ENCODE measurements at places on chromosomes 1 and 21.

- no peak for DNase-seq
Observed at GRCh38 chr1:44672254-44672955, 1.9 kb downstream of the TMEM53 start.

- no peak for DNase-seq
Observed at GRCh38 chr1:220908757-220909156, 29.5 kb downstream of the HLX start.

DNA sequence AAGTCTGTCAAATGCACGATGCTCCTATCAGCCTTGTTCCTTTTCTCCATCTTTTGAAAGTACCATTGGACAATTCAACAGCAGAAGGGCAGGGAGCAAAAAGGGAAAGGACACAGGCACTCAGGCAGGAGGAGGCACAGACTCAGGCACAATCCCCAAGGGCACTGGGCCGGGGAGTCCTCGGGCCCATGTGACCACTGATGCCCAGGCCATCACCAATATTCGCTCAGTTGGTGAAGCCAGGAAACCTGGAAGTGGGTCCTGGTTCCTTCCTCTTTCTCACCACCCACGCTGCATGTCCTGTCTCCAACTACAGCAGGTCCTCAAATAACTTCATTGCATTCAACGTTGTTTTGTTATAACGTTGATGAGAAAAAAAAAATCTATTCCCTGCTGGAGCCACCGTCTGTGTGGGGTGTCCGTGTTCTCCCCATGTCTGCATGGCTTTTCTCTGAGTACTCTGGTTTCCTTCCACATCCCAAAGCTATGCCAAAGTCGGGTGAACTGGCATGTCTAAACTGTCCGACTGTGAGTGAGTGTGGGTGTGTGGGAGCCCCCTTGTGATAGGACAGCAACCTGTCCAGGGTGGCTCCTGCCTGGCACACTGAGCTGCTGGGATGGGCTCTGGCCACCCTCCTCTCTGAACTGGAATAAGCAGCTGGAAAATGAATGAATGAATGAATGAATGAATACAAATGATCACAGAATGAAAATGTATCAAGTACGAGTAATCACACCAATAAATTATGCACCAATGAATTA lies 12.5 kb downstream of the NID1 start:
- no peak for DNase-seq

- DNase-seq = no peak
Observed at GRCh38 chr1:10001016-10001665, 4.1 kb downstream of the RBP7 start.

GRCh38 chr1:6212193-6212959 lies 6.5 kb downstream of the RNF207 start:
- no peak for DNase-seq

- DNase-seq = no peak
Observed at GRCh38 chr1:36225283-36225899, 1.1 kb downstream of the THRAP3 start.

GRCh38 chr1:185821612-185822385 lies 87.6 kb downstream of the HMCN1 start:
- DNase-seq = no peak

DNA sequence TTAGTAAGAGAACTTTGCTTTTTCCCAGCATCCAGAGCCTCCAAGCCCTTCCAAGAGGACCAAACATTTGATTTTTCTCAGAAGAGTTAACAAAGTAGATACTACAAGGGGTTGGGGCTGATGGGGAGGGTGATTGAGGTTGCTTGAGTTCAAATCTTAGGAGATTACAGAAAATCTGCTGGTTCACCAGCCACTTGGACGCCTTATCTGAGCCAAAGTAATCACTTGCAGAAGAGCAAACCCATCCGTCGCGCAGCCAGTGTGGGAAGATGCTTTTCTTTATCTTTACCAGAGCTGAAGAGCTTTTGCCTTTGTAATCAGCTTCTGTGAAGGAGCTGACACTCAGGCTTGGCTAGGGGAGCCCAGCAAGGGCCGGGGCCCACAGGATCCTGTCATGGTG lies 91.9 kb upstream of the CTTNBP2NL start:
- DNase-seq = no peak

DNA sequence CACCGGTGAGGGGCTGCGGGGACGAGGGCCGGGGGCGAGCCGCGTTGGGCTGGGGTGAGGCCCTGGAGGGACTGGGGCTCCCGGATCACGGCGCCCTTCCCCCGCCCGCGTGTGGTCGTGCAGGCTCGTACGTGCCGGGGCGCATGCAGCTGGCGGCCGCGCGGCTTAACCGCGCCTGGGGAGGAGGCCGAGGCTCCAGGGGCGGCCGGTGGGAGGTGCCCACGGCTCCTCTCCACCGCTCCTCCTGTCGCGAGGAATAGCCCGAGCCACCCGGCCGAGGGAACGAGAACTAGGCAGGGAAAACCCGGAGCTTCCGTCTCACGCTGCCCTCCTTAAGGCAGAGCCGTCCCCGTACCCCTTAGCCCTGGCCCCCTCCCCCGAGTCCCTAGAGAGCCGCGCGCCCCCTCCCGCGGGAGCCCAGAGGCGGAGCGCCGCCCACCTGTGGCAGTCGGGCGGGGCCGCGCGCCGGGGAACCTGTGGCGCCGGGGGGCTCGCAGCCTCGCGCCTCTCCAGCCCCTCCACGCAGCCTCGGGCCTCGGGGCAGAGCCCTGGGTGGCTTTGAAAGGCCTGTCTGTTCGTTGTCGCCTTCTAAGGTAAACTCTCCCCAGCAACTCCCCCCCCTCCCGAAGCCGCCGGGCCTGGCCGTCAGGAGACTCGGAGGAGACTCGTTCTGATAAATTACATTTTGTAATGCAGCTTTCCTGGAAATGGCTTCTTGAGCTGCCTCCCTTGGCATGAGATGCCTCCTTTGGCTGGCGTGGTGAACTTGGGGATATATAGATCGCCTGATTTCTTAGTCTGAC lies 746 bp downstream of the AK4 start:
- peak; percentile 56 for DNase-seq

- DNase-seq = no peak
Observed at GRCh38 chr1:15724949-15725880, 10.8 kb upstream of the SLC25A34 start.

GRCh38 chr1:60051191-60051590 lies 22.4 kb downstream of the C1orf87 start:
- DNase-seq = no peak

- no peak for DNase-seq
Observed at GRCh38 chr1:11590395-11590794, 63.8 kb downstream of the FBXO2 start.

DNA sequence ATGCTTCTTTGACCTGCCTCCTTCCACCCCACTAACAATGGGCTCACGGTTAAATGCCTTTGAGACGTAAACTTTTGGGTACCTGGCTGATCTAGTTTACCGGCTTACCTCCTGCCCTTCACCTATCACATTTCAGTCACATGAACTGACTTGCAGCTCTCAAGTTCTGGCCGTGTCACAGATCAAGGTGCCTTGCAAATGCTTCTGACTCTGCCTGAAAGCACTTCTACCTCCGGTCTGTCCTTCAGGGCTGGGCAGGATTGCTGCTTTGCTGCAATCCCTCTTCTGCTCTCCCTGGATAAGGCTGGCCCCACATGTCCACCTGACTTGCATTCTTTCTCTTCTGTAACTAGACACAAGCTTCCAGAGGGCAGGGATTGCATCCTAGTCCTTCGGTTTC lies 69.0 kb downstream of the GRIK1 start:
- DNase-seq = no peak

DNA sequence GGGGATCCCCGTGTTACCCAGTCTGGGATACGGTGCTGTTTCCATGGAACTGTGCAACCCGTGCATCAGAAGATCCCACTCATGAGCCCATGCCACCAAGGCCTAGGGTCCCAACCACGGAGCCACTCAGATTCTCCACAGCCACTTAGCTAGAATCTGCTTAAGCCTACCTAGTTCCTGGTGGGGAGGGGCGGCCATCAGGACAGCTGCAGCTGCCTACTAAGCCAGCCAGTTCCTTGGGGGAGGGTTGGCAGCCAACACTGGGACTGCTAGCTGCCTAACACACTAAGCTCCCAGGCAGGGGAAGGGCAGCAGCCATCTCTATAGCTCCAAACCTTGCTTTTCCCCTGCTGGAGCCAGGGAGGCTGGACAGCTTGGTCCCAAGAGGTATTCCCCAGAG lies 549.2 kb upstream of the BRINP3 start:
- DNase-seq = no peak

DNA sequence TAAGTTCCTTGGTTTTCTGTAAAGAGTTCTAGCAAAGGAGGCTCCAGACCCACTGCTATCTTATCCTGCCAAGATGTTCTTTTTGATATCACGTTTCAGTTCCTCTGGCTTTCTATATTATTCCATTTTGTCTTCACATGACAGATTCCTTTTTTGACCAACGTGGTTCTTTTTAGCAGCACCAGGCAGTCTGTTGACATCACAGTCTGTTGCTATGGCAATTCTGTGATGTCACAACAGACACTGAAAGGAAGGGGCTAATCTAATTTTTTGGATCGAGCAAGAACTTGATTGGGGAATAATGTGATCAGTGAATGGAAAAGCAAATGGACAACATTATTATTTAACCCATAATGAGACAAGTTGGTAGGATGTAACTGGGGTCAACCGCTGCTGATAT lies 64.5 kb upstream of the GOLT1A start:
- DNase-seq = no peak

DNA sequence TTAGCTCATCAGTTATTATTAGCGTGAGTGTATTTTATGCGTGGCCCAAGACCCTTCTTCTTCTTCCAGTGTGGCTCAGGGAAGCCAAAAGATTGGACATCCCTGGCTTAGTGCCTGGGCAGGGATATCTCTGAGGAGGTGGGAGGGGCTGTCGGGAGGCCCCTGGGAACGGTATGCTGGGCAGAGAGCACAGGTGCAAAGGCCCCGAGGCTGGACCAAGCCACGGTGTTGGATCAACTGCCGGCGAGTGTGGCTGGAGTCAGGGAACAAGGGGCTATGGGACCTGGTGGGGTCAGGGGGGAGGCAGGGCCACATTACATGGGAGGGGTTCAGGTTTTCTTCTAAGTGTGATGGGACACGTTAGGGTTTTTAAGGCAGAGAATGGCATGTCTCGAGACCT lies 62.7 kb downstream of the FHAD1 start:
- DNase-seq = no peak

- DNase-seq = no peak
Observed at GRCh38 chr1:226547754-226548191, 791 bp upstream of the STUM start.

- DNase-seq = no peak
Observed at GRCh38 chr1:25907601-25908000, 1.4 kb upstream of the STMN1 start.

DNA sequence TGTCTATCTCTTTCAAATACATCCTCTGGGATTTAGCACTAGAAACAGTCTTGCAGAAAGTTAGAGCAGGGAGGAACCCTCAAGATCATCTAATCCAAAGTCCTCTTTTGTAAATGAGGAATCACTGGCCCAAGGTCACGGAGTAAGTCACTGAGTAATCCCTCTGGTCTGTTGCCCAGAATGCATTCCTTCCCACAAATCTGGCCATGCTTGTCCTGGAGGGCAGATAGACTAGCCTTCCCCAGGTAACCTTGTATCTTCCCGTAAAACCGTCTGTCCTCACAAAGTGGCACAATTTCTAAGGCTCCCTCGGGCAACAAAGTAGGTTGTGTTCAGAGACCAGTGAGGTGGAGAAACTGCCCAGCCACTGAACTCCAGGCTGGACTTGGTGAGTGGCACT lies 46.2 kb downstream of the DDR2 start:
- no peak for DNase-seq

DNA sequence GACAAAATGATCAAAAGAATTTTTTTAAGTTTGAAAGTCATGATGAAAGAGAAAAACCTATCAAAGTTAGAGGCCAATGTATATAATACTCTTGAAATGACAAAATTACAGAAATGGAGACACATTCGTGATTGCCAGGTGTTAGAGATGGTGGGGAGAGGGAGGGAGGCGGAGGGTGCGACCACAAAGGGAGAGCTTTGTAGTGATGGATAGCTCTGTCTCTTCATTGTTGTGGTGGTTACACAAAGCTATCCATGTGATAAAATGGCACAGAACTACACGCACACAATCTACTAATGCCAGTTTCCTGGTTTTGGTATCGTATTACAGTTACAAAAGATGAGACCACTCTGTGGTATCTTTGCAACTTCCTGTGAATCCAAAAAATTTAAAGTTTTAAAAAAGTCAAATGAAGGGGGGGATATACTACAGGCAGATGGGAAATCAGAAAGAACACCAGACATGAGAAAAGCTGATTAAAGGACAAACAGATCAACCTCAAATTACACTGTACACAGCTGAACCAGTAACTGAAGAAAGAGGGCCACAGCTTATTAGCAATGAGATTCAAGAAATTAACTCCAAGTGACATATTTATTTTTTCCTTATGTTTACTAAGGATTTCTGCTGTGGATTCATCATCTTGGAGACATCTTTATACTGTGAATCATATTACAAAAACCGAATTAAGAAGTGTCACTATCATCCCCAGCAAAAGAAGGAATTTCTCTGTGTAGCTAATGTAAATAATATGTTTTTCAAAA lies 199.1 kb downstream of the SLC45A1 start:
- DNase-seq = no peak

DNA sequence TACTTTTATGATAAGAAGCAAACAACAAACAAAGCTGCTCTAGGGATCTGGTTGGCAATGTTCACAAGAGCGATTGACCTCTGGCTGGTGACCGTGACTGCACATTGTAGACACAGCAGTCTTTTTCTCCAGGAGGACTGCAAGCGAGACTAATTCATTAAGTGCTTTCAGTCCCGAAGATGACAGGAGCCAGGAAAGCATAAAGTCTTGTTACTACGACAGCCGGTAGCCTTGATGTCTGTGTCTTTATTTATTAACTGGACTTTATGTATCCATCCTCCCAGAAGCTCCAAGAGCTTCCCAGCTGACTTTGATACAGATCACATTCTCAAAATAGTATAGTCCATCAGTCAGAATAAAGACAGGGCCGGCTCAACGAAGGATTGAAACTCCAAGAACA lies 18.2 kb downstream of the FAM163A start:
- DNase-seq = no peak

DNA sequence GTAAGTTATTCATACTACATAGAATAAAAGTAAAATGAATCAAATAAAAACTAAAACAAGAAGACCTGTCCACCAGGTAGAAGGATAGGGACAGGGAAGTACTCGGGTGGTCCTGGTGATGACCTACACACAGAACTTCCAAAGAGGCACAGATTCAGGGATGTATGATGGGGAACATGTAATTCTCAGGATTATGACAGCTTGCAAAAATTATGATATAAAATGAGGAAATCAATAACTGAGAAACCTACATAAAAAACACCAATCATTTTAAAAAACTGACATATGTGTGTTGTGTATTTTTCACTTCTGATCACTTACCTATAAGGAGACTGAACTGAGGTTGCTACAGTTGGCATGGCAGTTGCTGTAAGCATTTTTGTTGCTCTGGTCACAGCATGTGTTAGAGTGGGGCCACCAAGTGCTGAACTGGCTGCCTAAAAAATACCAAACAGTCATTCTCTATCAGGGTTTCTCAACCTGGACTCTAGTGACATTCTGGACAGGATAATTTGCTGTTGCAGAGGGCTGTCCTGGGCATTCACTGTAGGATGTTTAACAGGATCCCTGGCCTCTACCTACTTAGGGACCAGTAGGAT lies 73.8 kb downstream of the USP24 start:
- DNase-seq = no peak

GRCh38 chr1:76086597-76086996 lies 12.1 kb downstream of the ST6GALNAC3 start:
- DNase-seq = no peak

GRCh38 chr21:28089599-28090441 lies 902.9 kb downstream of the LTN1 start:
- no peak for DNase-seq

GRCh38 chr1:3069491-3070308 lies 697 bp downstream of the PRDM16 start:
- DNase-seq = peak; percentile 63

GRCh38 chr1:201085902-201086735 lies 26.1 kb downstream of the CACNA1S start:
- DNase-seq = no peak

GRCh38 chr1:244365809-244366208 lies 85.9 kb downstream of the ADSS2 start:
- DNase-seq = no peak

Measured in mesothelial cell of epicardium (in vitro differentiated cells).